ENCODE measurements at places on chromosomes 16 and 17.

- no peak for DNase-seq
These were observed 15.5 kb downstream of the UBALD2 start for GRCh38 chr17:76280650-76281049.

GRCh38 chr17:2190014-2190413, 113.6 kb downstream of the SMG6 start:
- no peak for DNase-seq

- no peak for DNase-seq
These were observed 1.6 kb downstream of the TBX4 start for GRCh38 chr17:61453566-61454380.

- no peak for DNase-seq
These were observed 11.4 kb upstream of the MRPS23 start for GRCh38 chr17:57861000-57861789.
